ENCODE measurements at places on chromosomes 5 and 9.

GRCh38 chr9:126698251-126698650 lies 84.5 kb downstream of the LMX1B start:
- no peak for DNase-seq

DNA sequence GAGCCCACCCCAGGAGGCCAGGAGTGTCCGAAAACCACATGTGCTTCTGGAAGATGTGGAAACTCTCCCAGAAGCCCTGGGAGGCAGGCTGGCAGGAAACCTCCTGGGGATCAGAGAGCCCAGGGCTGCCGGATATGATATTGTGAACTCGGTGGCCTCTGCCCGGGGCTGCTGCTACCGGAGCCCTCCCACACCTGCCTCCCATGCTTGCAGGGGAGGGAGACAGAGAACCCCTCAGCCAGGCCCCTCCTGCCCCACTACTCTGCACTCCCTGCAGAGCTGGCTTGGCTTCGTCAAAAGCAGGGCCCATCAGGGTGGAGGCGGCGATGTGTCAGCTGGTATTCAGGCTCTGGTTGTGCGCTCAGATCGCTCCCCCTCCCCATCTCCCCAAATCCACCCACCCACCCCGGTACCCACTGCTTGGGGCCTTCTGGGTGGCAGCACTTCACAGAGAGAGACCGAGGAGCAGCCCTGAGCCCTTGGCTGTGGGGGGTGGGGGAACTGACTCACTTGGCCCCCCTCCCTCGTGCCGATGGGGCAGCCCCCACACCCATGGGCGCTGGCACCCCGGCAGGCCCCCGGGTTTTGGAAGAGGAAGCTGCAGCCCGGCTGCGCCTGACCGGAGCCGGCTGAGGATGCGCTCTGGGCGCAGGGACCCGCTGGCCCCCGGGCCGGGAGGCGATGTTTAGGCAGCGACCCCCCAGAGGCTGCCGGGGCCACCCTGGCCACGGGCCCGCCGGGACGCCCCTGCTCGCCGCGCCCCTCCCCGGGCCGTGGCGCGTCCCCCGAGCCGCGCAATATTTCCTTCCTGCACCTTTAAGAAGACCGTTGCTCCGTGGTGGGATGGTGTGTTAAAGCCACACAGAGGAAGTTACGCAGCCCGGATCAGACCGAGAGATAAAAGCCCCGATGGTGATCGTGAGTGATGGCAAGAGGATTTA lies 786 bp upstream of the NTNG2 start:
- DNase-seq: peak; percentile 62

- DNase-seq: no peak
Observed at GRCh38 chr5:175765858-175766257, 105.5 kb upstream of the CPLX2 start.

- DNase-seq: peak; percentile 63
Observed at GRCh38 chr9:85212887-85213286, 528.9 kb downstream of the AGTPBP1 start.

GRCh38 chr5:179168664-179169063 lies 108.5 kb downstream of the ZNF354C start:
- no peak for DNase-seq

DNA sequence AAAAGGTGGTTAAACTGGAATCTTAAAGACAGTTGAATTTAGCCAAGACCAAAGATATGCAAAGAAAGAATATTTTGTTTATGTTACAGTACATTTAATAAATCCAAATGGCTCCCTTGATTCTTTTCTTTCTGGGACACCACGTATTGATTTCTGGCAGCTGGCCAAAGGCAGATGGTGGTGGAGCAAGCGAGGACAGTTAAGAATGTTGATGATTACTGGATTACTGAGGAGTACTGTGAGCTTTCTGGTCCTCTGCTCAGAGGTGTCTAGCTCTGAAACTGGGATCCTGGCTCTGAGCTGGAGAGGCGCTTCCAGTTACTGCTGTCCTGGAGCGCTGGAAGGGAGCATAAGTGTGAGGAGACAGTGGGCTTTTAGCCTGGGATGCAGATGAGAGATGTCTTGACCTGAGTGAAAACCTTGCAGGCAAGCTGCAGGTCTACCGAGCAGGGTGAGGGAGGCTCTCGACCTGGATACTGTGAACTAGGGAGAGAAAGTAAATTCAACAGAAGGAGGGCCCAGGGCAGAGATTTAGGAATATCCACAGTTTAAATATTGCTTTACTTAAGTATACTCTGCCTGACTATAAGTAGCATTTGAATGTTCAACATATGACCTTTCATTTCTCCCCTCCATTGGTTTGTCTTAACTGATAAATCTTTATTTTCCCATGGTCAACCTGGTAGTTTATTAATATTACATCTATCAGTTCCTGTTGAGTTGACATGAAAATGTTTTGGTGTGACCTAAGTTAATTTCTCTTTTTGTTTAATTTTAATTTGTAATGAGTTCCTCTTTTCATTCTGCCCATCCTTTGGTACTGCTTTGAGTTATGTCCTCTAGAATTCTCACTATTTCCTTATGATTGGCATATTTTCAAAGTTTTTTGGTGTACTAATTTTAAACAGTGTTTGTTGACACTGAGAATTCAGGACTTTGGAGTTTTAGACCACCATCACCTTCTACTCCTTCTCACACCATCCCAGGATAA lies 3.7 kb downstream of the SYK start:
- no peak for DNase-seq

Measured in AG08395 (cell line).